Stimulated activated CD8-positive, alpha-beta memory T cell treated with anti-CD3 and anti-CD28 coated beads, Interleukin-7, amount 100 ng/mL, for 1 hour (primary cell): ENCODE measurements at places on chromosomes 1 and 21.

DNA sequence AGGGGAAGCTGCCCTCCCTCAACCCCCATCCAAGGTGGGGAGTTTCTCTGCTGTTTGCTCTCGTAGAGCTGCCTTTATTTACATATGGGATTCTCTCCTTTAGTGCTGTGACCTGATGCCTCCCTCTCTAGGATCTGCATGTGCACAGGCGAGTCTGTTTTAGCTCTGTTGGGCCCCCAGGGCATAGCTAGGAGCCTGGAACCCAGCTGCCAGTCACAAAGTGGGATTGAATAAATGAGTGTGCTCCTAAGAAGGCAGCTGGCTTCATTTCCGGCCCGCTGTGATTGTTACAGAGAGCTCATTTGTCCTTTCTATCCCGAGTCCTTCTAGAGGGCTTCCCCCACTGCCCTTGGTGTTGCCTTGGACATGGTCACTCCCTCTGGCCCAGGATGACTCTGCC is 176.6 kb downstream of the GRIK3 start:
- DNase-seq, result no peak

DNA sequence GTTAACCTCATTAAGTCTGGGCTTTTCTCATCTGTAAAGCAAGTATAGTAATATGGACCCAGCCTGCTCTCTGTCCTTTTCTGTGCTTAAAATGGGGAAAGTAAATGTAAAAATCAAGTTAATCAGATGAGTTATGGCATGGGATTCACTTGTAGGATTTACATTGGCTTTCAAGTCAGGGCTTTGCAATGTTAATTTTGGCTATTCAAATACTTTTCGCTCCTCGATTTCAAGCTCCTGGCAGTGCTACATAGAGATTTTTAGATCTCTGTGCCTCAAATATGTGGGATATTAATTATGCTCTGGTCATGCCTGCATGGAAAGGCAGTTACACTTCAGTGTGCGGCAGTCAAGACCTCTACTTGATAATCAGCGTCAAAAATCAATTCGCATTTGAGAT is 709.8 kb downstream of the LTN1 start:
- no peak for DNase-seq

- no peak for DNase-seq
Measured at GRCh38 chr21:45548711-45549491, 6.7 kb upstream of the SLC19A1 start.

DNA sequence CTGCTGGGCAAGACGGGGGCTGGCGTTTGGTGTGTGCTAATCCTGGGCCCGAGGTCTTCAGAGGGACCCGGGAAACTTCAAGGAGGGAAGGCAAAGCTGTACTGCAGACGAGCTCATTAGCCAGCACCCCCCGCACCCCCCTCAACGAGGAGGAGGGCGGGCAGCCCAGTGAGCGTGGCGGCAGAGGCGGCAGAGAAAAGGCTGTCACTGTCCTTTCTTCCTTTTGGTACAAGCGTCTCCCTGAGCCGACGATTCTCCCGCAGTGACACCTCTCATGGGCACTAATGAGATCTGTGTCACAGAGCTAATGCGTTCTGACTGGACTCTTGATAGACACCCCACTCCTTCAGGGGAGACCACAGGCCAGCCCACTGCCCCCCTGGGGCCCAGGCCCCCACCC is 29.5 kb downstream of the DMAP1 start:
- no peak for DNase-seq

DNA sequence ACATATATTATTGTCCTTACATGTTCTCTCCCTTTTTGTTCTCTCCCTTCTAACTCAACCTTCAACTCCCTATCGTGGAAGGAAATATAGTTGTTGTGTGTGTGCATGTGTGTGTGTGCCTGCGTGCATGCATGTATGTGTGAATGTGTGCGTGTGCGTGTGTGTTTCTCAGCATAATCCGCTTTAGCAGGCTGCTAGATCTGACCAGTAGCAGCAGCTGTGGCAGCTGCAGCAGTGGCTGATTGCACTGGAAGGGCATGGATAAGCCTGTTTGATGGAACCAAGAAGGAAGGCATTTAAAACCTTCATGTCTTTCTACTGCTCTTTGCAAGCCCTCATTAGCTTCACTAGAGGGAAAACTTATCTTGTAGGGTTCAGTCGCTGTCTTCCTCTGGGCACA is 65.6 kb upstream of the IRF2BP2 start:
- no peak for DNase-seq

- DNase-seq, result no peak
Measured at GRCh38 chr1:25996966-25997827, 666 bp downstream of the PAFAH2 start.

DNA sequence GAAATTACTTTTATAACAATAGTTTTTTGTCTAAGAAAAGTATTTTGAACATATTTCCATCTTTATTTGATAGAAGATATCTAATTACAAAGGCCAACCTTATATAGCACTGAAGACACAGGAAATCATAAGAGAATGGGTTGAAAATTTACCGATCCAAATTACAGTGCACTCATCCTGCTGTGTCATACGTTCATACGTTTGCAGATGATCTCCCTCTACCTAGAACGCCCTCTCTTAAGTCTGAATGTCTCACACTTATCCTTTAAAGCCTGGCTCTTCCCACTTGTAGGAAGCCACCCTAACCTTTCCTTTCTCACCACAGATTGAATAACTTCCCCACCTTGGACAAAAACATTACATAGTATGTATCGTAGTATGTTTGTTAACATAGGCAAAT is 9.3 kb downstream of the ASH1L start:
- DNase-seq, result no peak

DNA sequence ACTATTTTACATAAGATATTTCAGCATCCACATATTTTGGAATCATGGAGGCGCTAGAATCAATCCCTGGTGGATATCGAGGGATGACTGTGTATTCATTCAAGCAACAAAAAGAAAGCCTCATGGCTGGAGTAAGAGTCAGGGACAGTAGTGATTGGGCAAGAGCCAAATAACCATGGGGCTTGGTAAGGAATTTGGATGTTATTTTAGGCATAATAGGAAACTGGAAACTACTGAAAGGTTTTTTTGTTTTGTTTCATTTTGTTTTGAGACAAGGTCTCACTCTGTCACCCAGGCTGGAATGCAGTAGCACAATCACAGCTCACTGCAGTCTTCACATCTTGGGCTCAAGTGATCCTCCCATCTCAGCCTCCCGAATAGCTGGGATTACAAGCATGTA is 33.8 kb upstream of the EYA3 start:
- DNase-seq, result no peak

DNA sequence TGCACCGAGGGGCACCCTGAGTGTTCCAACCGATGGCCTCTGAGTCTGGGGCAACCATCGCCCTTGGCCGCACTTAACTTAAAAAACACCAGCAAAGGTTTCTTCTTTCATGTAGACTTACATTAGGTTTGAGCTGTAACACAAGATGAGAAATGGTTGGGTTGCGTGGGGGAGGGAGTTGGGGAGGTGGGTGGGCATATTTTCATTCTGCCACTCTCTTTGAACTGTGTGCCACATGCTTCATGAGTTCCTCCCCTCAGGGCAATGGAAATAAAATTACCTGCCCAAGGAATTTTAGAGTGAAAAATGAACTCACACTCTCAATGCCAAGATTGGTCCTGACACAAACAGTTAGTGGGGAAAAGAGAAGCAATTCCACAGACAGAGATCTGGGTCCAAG is 430.1 kb upstream of the USP24 start:
- no peak for DNase-seq

DNA sequence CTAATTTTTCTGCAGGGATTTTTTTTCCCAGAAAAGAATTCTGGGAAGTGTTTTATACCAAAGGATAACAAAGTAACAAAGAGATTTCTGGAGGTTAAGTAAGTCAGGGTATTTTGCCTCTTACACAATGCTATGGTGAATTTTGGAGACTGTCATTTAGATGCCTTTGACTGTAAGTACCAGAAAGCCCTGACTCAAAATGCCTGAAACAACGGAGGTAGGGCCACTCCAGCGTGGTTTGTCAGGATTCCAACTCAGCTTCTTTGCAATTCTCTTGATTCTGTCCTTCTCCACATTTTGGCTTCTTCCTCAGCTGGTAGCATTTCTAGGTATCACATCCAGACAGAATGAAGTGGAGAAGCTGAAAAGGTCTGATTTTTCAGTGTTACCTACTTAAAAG is 106.5 kb downstream of the UCHL5 start:
- DNase-seq, result no peak

DNA sequence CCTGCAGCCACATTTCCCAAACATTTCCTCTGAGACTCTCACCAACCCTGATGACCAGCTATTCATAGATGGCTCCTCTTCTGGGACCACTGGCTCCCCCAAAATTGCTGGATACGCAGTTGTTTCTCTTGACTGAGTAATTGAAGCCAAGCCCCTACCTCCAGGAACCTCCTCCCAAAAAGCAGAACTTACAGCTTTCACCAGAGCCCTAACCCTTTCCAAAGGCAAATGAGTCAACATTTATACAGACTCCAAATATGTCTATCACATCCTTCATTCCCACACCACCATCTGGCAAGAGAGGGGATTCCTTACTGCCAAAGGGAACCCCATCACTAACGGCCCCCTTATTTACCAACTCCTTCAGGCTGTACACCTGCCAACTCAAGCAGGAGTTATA is 20.3 kb upstream of the CA6 start:
- DNase-seq, result no peak

- DNase-seq, result no peak
Measured at GRCh38 chr1:83802023-83802422, 196.9 kb downstream of the TTLL7 start.

DNA sequence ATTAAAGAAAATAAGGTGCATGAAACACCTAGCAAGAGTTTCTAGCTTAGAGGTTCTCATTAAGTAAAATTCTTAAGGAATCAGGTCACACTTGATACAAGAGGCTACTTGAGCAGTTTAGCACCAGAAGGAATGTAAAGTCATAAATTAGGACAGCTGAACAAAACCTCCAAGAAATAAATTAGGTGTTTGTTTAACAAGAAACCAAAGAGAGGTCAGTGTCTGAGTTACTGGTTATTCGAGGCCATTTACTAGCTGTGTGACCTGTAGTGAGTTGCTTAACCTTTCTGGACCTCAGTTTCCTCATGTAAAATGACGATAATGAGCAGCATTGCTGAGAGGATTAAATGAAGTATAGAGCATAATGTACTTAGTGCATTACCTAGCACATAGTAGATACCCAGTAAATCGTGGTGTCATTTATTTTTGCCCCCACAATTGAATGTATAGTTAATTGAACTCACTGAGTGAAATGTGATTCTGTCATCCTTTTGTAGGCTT is 908 bp upstream of the ELK4 start:
- no peak for DNase-seq

DNA sequence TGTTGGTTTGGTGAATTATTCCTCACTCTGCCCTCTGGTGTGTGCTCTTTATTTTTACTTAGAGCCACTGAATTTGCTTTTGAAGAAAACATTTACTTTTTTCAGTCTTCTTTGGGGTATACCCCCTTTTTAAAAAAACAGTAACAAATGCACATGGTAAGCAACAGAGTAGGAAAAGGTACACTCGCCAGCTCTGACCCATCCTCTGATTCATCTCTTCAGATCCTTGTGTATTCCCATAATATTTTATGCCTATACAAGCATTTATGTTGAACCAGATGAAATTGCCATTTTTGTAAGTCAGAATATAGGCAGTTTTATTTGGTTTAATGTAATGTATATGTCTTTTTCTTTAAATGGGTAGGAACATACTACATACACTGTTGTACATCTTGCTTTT is 28.3 kb downstream of the TTC3 start:
- DNase-seq, result no peak

DNA sequence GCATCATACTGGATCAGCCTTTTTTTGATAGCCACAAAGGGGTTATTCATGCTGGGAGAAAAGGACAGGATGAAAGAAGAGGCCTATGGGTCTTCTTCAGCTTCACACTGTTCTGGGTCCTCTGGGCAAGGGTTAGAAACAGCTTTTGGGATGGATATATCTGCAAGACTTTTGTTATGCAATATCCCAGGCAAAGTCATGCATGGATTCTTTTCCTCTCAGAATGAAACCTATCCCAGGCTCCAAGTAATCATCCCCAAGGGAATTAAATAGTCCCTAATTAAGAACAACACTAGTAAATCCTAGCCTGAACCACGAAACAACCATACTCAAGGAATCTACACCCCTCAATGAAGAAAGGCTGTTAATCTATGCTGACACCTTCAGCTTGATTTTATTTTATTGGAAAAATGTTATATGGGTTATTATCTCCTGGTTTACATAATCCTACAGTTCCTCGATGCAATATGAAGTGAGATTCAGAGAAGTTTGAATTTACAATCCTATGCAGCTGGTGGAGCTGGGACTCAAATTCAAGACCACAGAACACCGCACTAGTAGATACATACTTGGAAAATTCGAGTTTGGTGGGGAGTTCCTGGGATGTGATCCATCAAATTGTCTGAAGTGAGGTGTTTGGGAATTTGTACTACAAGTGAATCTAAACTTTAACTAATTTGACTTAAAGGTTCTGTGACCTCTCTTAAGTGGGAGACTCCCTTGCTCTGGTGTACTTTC is 338.6 kb downstream of the TBX15 start:
- no peak for DNase-seq
